Amygdala (tissue), 56 donors: ENCODE measurements at places on chromosomes 5 and 9.

GRCh38 chr9:4344946-4345345 is 45.1 kb upstream of the GLIS3 start:
- DNase-seq = no peak

DNA sequence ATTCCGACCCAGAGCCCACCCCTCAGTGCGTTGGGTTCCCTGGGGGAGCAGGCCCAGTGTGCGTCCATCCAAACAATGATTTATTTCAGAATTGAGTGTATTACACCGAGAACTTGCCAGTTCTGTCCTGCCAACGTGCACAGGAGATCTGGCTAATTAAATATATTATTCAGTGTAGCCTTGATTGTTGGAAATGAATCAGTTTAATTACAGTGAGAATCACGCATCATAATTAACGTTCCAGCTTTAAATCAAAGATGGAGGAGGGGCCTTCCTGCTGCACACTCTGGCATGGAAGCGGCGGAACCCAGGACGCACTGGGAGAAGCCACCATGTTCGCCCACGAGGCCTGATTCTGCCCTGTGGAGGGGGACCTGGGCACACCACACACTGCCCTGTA is 30.7 kb upstream of the TMEM250 start:
- DNase-seq = no peak

DNA sequence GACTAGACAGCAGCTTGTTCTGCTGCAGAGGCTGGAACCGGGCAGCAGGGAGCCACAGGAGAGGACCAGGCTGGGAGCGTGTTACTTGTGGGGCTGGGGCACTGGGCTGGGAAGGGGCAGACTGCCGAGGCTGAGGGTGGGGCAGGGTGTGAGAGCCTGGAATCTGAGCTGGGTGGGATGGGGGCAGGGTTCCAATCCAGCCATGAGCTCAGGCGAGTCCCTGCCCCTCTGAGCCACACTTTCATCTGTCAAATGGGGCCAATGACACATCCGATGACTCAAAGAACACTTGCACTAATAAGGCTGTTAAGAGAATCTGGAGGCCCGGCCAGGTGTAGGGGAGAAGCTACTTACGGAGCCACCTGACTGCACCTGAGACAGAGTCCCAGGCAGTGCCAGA is 18.7 kb upstream of the WDR38 start:
- no peak for DNase-seq

DNA sequence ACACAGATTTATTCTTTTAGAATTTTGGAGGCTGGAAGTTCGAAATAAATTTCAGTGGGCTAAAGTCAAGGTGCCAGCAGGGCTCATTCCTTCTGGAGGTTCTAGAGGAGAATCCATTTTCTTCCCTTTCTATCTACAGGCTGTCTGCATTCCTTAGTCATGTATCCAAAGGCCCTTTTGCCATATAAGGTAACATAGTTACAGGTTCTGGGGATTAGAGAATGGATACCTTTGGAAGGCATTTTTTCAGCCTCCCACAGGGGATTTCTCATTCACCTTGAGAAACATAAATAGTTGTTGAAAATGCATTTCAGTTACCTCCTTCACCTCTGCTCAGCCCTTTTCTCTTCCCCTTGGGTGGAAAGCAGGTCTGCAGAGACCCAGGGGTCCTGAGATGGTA is 280.0 kb upstream of the MAP3K1 start:
- no peak for DNase-seq

GRCh38 chr5:81154725-81155124 is 78.4 kb upstream of the CKMT2 start:
- no peak for DNase-seq

DNA sequence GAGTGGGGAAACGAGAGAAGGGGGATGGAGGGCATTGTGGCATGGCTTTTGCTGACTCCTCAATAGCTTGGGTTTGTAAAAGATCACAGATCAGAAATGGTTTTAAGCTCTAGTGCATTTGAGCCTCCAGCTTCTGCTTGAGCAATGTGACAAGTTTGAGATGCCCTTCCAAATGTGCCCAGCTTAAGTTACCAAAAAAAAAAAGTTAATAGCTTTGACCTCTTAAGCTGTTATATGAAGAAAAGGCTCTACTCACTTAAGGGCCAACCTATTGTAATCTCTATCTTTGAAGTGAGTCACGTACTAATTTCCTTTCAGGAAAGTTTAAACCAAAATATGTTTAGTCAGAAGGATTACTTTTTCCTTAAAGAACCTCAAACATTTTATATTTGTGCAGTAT is 428.8 kb upstream of the ACTBL2 start:
- DNase-seq = no peak

DNA sequence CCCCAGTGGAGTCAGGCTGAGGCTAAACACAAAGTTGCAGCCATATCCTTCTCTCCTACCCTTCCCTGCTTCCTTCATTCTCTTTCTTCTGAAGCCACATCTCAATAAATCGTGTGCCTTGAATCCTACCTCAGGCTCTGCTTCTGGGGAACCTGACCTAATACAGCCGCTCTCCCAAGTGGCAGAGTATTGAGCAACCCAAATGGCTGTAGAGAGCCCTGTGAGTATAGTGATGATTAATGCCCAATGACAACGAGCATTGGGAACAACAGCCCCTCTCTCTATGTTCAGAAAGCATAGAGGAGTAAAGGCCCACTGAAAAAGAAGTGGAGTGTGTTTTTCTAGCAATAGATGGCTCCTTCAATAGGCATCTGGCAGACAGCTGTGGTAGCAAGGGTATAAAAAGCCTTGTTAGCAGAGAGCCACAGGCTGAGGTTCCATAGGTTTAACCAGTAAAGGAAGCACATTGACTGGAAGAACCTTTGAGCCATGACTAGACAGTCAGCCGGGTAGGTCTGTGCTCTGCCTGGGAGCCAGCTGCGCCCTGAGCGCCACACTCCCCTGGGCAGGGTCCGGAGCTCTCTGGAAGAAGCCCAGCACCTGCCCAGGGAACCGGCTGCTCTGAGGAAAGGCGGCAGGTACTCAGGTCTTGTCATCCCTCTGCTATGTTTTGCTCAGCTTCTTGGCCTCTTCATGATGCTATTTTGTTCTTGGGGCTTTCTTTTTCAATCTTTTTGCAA is 22.6 kb upstream of the HSPA9 start:
- no peak for DNase-seq

DNA sequence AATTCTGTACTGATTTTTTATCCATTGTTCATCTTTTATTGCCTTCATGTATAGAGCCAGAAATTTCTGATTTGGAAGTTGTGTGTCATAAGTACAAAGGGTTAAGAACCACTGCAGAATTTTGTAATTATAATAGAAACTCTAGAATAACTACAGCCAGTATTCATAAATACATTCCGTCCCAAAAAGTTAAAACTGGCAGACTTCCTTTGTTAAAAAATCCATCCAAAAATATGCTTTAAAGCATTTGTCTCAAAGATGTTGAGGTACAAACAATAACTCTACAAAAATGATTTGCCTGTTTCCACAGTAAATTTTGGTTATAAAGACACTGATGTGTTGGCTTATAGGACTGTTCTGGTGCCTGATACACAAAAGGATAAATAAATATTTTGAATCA is 436.6 kb downstream of the DTWD2 start:
- DNase-seq = no peak

GRCh38 chr5:54793468-54794134 is 191.8 kb downstream of the ESM1 start:
- no peak for DNase-seq

- DNase-seq = peak; percentile 45
These were observed 14.5 kb downstream of the GSN start for GRCh38 chr9:121282277-121283079.

GRCh38 chr5:163193886-163194285 is 243.5 kb upstream of the CCNG1 start:
- no peak for DNase-seq

GRCh38 chr5:140287801-140288521 is 14.9 kb downstream of the PFDN1 start:
- DNase-seq = no peak

DNA sequence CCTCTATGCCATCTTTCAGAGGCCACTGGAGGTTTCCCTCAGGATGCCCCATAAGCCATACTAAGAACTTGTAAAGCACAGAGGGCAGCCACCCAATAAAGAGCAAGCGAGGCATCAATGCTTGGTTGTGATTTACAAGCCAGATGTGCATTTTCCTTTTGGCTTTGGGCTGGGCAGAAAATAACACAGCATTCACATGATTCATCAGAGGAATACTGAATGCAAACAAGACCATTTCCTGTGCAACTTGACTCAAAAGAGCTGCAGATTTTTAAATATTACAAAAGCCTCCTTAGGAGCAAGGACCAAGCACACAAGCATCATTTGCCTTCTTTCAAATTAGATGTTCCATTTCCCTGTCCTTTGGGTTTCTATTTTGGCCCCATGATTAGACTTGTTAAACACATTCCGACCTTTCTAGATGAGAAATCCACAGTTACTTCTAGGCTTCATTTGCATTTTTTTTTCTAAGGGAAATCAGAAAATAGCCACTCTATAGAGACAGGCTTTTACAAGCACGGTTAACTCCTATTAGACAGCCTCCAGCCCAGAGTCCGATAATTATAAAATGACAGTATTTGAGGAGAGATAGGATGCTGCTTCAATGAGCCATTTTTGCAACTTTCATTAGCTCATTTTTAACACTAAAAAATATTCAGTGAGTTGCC is 207.8 kb downstream of the SEMA5A start:
- DNase-seq = no peak
